ENCODE measurements at places on chromosomes 3 and 15.
A peak's percentile ranks its signal among the peaks of the same experiment; 100 is the strongest.

- DNase-seq, result no peak
Observed at GRCh38 chr3:140629357-140630137, 48.3 kb upstream of the TRIM42 start.

DNA sequence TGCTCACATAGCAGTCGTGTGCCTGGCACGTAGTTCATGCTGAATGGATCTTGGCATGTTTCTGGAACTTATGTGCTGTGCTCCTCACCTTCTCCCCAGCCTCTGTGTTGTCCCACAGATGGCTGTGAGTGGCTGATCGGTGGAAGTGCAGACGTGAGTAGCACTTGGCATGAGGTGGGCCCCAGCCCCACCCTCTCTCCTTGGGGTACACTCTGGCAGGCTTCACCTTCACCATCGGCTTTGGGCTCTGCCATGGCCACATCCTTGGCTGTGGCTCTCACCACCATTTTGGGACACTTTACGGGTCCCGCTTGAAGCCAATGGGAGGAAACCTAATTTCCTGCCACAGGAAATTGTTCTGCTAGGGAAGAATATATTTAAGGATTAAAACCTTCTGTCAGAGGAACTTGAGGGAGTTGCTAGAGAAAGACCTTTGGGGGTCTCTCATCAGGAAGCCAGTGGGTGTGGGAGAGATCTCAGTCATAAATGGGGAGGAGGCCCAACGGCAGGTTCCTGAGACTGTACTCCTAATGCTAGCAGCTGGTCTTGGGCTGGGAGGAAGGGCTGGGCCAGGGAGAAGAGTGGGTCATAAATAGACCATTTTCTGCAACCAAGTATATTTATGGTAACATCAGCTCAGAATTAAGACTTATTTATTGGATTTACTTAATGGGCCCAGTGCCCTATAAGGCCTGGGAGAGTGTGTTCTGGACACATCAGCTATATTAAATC, 92.3 kb downstream of the SMAD3 start:
- DNase-seq, result no peak

DNA sequence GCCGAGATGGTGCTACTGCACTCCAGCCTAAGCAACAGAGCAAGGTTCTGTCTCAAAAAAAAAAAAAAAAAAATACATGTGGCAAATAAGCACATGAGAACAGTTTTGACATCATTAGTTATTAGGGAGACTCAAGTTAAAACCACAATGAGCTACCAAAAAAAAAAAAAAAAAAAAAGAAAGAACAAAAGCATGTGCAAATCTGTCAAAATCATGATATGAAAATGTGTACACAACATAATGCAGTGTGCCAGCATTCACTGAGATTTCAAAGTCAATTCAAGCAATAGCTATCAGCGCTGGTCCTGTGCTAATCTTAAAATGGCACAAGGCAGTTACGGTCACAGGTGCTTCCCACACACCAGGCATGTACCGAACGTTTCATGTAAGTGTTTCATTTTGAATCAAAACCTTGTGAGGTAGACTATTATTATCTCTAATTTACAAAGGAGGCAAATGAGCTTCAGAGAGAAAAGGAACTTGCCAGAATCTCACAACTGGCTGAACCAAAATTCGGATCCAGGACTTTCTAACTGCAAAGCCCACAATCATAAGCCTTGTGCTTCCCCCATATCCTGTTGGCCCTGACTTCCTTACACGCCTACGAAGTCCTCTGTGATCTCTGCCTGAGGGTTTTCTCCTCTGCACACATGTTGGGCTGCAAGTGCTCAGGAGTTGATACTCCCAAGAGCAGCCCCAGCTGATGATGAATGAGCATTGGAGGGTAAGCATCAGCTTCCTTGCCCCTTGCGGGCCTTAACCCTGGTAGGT, 200.1 kb upstream of the PROK2 start:
- DNase-seq, result peak; percentile 97

GRCh38 chr3:15490158-15490557, 31.3 kb downstream of the COLQ start:
- DNase-seq, result no peak

DNA sequence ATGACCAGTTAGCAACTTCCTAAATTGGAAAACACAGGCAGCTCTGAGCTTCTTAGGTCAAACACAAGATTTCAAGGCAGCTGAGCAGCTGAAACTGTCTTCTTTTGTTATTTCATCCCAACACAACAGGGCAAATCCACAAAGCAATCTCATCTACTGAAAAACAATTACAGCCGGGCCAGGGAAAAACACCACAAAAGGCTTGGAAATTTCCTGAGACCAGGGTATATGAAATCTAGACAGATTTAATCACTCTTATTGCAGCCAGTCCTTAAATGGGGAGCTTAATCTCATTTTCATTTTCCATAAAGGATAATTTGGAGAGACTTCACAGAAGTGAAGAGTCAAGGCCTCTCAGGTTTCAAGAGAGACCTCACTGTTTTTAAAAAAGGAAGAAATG, 181.8 kb downstream of the SSR3 start:
- no peak for DNase-seq

DNA sequence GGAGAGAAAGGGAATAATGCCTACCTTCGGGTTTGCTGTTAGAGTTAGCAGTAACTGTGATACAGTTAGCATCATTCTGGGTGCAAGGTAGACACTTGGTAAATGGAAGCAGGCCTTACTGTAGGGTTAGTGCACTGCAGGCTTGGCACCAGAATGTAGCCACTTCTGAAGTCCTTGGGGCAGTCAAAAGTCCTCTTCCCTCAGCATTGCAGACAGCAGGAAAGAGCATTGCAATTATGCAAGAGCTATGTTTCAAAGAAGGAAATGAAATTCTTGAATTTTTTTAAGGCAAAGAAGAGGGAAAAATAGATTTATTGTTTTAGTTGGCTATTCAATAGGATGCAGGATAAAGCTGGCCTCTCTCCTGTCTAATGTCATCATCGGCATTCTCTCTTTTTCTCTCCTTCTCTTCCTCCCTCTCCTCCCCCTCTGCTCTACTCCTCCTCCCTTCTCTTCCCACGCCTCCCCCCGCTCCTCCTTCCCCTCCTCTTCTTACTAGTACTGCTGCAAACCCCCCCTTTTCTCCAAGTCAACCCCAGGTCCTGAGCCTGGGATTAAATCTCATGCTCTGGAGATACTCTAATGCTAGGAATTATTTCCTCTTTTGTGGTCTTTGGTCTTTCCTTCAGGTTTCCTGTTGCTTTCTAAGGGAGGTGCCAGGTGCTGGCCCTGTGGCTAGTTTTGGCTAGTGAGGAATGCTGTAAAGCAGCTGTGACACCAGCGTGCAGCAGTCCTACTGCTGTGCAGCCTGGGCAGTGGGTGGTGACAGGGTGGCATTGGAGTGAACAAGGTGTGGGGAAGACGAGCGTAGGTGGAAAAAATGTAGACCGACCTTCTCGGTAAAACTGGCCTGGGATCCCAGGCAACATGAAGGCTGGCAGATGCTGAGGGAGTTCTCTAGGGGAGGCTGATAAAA, 21.7 kb downstream of the EEFSEC start:
- DNase-seq, result no peak

- no peak for DNase-seq
Observed at GRCh38 chr3:42892169-42892568, 13.8 kb upstream of the ZNF662 start.
